ENCODE measurements at places on chromosomes 7 and 10. TPM values are rescaled to one million over a fixed set of nuclear protein-coding genes. Genes with fewer than 3 reads are reported as not detected.

DNA sequence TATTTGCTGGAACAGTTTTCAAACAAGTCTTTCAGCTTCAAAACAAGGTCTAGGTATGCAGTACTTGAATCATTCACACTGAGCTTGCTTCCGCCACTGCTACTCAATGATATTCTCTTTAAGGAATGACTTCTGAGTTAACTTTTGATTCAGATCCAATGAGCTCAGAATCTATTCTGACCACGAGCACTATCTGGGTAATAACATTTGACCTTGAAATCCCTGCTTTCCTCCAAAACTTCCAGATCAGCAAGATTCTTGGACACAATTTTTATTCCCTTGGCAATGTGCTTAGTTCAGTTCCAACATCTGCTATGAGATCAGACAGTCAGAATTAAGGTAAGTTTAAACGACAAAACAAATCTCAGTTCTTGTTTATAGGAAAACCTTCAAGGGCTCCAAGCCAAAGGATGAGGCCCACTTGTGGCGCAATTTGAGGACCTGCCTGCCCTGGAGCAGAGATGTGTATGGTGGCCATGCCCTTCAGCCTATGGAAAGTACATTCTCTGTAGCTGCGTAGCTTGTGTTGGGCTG, 87.2 kb downstream of the RNF216 start:
- H3K36me3 ChIP-seq = no peaks in the 10 kb centered on the region
- H3K4me3 ChIP-seq = peak overlapping the region; percentile 59
- H3K27me3 ChIP-seq = no peaks in the 10 kb centered on the region
- no peak for DNase-seq

- H3K36me3 ChIP-seq = no peaks in the 10 kb centered on the region
- no peaks in the 10 kb centered on the region for H3K4me1 ChIP-seq
- no peak for DNase-seq
- no peak overlapping the region for H3K27ac ChIP-seq
- H3K4me3 ChIP-seq = no peak overlapping the region
These were observed 31.2 kb downstream of the EXOC4 start for GRCh38 chr7:133284092-133284491.

DNA sequence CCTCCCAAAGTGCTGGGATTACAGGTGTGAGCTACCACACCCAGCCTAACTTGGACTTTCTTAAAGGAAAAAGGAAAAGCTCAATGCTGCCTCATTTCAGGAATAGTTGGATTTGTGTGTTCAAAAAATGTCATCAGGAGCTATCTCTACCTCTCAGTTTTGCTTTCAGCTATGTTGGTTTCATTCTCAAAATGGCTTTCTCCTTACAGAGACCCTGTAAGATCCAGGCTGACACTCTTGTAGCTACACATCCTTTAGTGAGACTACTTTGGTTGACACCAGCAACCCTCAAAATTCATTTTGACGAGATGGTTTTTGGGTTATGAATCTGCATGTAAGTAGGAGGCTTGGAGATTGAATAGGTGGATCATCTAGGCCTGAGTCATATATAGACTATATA, 269.7 kb upstream of the SORCS1 start:
- H3K4me3 ChIP-seq = no peak overlapping the region
- no peak overlapping the region for H3K27ac ChIP-seq
- H3K27me3 ChIP-seq = no peaks in the 10 kb centered on the region
- H3K36me3 ChIP-seq = no peaks in the 10 kb centered on the region

GRCh38 chr10:86828145-86828544, 71.7 kb downstream of the BMPR1A start:
- peaks cover 24% of the 10 kb centered on the region for H3K4me1 ChIP-seq
- no peak for DNase-seq
- no peaks in the 10 kb centered on the region for H3K36me3 ChIP-seq

GRCh38 chr7:121328508-121329190, at the start of gene WNT16:
WNT16 (plus strand) TSS chr7:121329000; CDS start chr7:121329293, 293 bp downstream.
- peaks cover 35% of the 10 kb centered on the region for H3K27me3 ChIP-seq
- H3K27ac ChIP-seq = no peak within 1 kb of the TSS
- peaks cover 21% of the 10 kb centered on the region for H3K4me1 ChIP-seq
- H3K4me3 ChIP-seq = peak within 1 kb of the TSS; percentile 61
- no peaks in the 10 kb centered on the region for H3K36me3 ChIP-seq

GRCh38 chr10:103967448-103968071, 620 bp downstream of the SLK start:
- H3K36me3 ChIP-seq = no peaks in the 10 kb centered on the region
- no peak for DNase-seq
- H3K27me3 ChIP-seq = no peaks in the 10 kb centered on the region

Gene EPO
- total RNA-seq = not detected

Gene ACADSB
- 14.7 TPM for total RNA-seq

Gene KRIT1
- 83.1 TPM for total RNA-seq

Gene CFAP69
- total RNA-seq = 3.8 TPM

Gene ASZ1
- not detected for total RNA-seq

Gene HOXA11
- total RNA-seq = 3.7 TPM

All from thoracic aorta (tissue), 2 donors.